SW480 (cell line): ENCODE measurements at places on chromosomes 4 and X.

DNA sequence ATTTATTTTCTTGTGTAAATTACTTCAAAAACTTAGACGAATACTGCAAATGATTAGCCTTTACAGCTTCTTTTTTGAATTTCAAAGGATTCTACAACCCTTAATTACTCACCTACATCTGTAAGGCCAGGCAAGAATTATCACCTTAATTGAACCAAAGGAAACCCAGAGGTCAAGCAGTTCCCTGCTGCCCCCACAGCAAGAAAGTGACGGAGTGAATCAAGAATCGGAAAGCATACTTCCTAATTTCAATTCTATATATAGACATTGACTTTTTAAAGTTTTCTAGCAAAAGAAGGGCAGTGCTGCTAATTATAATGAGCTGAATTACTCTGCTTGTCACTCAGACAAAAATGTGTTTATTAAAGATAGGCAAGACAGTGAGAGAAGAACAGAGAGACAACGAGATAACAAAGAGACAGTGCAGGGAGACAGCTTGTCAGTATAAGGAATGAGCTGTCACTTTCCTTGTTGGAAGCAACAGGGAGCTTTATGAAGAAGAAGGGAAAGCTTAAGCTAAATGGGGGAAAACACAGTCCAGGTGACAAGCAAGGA, 47.5 kb upstream of the SPANXN4 start:
- DNase-seq: no peak

DNA sequence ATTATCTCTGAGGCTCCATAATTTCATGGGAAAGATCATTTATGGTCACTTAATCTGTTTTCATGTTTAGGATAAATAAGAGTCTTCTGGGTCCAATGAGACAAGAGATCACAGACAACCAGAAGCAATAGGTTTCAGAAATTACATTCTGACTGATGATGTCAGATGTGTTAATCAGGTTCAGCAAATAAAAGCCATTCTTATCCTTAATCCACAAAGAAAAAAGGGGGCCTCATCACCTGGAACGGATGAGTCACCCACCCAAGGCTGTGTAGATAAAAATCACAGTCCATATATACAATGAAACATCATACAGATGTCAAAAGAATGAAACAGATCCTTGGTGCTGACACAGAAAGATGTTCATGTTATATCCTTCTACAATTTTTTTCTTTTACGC, 36.6 kb downstream of the SYTL4 start:
- no peak for DNase-seq

DNA sequence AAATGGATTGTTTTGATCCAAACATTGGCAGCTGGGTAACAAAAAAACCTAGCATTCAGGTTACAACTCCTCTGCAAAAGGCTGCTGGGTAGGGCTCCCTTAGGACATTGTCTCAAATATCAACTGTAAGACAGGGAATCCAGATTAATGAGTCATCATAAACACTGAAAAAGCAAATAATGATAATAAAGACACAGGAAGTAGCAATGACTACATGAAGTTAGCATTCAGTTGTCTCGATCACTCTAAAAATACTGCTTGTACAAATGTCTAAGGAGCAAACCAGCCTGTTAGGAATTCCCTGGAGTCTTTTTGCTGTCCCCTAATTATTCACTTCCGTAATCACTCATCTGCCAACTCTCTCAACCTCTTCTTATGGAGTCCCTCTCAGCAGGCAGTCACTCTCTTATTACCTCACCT, 259.2 kb downstream of the GPC3 start:
- DNase-seq: peak; percentile 56

- no peak for DNase-seq
Measured at GRCh38 chrX:69055193-69055592, 110.1 kb downstream of the PJA1 start.

DNA sequence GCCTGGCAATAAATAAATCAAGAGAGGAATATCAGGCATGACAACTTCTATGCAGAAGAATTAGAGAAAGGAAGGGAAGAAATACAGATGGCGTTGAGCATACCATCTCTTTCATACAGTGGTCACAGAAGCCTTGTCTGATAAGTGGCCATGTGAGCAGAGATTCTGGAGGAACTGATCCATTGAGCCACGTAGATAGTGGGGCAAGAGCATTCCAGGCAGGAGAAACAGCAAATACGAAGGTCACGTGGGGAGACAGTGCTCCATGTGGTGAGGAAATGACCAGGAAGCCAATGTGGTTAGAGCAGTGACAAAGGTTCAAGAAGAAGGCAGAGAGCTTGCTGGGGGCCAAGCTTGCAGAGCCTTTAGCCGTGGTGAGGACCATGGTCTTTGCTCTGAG, 226.7 kb upstream of the NOCT start:
- DNase-seq: no peak

- DNase-seq: no peak
Measured at GRCh38 chr4:186700746-186701145, 22.9 kb downstream of the FAT1 start.

GRCh38 chr4:137000432-137000831, 531.9 kb downstream of the PCDH18 start:
- no peak for DNase-seq
